Effector memory CD8-positive, alpha-beta T cell (primary cell): ENCODE measurements at places on chromosomes 2 and 18.
A peak's percentile ranks its signal among the peaks of the same experiment; 100 is the strongest.

- no peak for DNase-seq
Observed at GRCh38 chr2:15303874-15304273, 257.3 kb downstream of the NBAS start.

- DNase-seq, result no peak
Observed at GRCh38 chr2:236572482-236572881, 2.9 kb downstream of the ACKR3 start.

DNA sequence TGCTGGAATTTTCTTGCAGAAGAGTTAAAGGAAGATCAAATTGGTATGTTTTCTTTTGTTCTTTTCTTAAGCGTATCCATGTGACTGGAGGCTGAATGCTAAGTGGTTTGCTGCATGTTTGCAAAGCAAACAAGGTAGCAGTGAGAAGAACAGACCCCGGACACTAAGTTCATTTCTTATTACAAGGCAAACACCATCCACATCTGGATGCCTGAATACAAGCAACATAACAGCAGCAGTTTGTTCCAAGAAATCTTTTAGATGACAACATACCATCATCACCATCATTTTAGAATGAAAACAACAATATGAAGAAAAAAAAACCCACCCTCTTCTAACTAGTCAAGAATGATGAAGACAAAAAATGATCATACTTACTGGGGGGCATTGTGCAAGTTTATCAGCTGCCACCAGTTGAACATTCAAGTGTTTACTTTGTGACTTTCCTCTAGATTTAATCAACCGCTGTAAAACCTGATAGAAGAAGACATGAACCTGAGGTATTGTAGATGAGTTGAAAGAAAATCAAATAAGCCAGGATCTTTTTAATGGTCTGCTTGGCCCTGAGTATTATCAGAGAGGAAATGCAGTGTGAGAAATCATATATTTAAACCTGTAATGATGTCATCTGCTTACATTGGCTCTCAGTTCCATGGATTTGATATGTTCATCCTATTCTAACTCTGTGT, 25.0 kb upstream of the ARL5A start:
- DNase-seq, result no peak

DNA sequence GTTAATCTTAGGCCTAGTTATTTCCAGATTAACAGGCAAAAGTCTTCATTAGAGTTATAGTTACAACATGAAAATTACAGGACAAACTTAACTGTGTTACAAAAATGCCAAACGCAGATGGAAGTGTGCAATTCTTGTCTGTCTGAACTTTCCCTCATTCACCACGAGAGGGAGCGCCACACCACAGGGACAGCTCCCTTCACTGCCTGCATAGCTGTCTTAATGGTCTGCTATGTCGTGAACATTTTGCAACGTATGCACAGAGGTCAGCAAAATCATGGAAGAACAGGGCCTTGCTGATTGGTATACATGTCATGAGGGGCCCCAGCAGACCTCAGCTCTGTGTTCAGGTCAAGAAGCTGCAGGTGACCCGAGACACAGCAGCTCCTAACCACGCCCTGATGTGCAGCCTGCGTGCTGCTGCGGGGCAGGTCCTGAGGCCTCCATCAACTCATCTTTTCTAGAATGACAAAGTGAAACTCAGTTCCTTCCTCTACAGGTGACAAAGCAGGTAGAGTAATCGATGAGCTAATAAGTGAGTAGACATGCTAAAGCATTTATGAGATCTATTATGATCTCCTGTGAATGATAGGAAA, 78.8 kb upstream of the ATP8B1 start:
- DNase-seq, result peak; percentile 8

GRCh38 chr2:17604050-17604449, 63.6 kb downstream of the VSNL1 start:
- DNase-seq, result no peak

- DNase-seq, result peak; percentile 72
Observed at GRCh38 chr18:80147418-80148325, 38.6 kb downstream of the ADNP2 start.

DNA sequence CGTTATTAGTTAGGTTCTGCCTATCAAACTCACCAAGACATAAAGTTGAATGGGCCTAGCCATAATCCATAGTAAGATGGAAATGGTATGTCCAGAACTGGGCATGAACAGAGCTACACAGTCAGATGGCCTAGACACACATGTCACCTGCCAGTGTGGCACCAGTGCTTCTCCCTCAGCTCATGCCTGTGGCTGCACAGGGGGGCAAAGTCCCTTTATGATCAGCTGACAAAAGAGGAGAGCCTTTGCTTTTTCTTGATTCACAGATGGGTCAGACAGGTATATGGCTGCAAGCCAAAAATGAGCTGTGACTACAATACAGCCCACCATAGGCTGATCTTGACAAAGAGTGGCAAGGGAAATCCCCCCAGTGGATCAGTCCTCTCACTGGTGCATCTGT, 28.3 kb upstream of the STARD7 start:
- no peak for DNase-seq

DNA sequence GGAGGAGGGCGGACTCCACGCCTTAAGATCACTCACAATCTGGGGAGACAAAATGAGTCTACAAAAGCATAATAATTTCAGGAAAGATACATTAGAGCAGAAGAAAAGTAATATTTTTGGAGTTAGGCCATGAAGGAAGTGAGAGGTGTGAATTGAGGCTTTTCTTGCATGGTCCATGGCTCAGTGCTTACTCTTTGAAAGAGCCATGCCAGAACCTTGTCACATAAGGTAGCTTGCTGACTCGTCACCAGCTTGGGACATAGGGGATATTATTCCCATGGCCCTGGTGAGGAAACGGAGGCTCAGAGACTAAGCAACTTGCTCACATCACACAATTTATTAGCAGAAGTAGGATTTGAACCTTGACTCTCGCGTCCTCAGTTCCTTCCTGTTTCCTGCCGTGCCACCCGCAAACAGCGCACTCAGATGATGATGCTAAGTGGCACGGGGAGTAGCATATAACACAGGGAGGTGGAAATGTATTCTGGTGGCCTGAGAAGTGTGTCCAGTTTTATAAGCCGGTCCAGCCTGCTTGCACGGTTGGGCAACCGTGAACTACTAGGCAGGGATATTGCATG, 312.2 kb upstream of the EPAS1 start:
- DNase-seq, result no peak

DNA sequence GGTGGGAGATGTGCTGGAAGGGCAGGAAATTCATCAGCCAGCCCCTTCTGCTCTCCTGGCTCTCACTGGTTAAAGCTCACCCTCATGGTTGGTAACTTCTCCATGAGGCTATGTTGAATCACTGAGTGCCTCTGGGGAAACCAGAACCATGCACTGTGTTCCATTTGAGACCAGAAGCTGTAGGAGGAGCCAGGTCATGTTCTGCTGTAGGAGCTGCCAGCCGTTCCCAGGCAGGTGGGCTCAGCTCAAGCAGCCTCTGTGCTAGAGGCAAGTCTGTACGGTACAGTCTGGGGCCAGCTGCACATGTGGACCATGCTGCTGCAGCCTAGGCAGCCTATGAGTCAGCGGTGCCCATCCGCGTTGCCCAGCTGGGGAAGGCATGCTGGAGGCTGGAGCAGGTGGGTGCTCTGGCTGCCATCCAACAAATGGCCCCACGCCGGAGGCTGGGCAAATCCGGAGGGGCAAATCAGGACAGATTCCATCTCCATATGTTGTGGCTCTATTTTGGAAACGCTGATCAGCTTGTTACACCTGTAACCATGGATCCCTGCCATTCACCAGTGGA, 22.0 kb upstream of the KCNF1 start:
- DNase-seq, result no peak

DNA sequence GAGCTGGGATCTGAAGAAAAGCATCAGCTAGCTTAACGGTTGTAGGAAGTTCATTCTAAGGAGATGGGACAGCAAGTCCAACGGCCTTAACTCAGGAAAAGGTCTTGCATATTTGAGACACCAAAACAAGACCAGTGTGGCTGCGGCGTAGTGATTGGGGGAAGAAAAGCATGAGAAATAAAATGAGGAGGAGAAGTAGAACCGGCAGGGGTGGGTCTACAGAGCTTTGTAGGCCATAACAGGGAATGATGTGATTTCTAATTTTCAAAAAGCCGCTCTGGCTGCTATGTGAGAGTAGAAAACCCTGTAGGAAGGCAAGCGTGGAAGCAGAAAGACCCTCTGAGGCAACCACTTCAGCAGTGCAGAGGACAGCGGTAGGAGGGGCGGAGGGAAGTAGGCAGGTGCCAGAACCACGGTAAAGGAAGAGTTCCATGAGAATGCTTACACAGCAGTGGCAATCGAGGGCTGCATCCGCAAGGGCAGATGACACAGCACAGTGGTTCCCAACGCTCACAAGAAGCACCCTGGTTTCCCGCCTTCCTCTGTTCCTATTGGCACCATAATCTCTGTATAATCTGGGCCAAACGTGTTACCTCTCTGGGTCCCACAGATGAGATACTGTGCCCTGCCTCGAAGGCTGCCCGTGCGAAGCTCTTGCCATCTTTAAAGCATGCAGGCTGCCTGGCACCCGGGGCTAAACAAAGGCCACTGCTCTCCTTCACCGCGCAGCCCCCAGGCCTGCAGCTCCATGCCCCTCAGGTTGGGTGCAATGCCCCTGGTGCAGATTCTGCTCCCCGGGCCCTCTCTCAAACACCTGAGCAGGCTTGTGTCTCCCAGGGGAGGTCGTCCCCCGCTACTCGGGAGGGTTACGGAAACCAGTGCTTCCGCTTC, 795 bp downstream of the ANKRD39 start:
- no peak for DNase-seq

DNA sequence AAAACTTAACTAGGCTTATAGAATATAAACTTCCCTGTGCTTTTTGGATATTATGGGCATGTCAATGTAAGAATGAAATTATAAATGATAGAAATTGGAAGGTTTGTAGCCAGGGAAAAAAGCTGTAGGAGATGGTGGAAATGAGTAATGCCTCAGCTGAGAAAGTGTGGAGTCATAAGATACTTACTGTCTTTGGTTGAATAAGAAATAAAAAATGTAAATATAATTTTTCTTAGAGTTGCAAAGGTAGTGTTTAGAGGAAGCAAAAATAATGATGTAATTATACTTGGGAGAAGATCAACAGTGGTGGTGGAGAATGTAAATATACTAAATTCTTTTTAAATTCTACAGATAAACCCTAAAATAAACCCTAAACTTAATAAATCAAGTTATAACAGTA, 26.2 kb upstream of the RND3 start:
- DNase-seq, result no peak

DNA sequence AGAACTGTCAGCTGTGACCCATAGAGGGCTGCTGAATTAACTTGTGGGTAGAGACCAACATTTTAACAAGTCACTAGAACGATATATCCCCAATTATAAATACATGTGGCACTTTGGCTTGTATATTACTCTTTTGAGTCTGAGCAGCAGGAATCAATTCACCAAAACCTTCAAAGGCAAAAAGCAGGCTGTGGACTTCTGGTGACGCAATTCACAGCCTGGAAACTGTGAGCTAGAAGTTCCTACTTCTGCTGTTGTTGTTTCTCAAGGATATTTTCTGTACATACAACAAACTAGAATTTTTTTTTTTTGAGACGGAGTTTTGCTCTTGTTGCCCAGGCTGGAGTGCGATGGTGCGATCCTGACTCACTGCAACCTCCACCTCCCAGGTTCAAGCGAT, 37.3 kb downstream of the PTCD3 start:
- no peak for DNase-seq

GRCh38 chr18:55457028-55457427, 131.0 kb downstream of the TCF4 start:
- DNase-seq, result no peak

GRCh38 chr2:46471019-46471583, 8.3 kb upstream of the TMEM247 start:
- DNase-seq, result no peak

GRCh38 chr2:223601932-223602666, at the start of gene SCG2:
Gene SCG2 (minus strand): TSS chr2:223602361. CDS start chr2:223599282, 3,079 bp downstream.
- no peak for DNase-seq

DNA sequence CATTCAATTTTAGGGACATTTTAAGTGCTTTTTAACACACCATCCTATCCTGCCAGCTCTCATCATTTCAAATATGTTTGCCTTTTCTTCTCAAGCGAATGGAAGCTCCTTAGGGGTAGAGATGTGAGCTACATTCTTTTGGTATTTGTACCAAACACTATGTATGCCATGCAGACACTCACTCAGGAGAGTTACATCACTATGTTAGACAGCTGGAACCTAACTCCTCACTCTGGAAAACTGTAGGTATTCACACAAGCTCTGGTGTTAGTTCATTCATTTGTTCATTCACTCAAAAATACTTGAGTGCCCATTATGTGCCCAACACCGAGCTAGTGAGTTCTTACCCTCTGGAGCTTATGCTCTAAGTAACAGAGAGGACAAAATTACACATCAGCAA, 26.4 kb upstream of the RNU4ATAC start:
- no peak for DNase-seq

DNA sequence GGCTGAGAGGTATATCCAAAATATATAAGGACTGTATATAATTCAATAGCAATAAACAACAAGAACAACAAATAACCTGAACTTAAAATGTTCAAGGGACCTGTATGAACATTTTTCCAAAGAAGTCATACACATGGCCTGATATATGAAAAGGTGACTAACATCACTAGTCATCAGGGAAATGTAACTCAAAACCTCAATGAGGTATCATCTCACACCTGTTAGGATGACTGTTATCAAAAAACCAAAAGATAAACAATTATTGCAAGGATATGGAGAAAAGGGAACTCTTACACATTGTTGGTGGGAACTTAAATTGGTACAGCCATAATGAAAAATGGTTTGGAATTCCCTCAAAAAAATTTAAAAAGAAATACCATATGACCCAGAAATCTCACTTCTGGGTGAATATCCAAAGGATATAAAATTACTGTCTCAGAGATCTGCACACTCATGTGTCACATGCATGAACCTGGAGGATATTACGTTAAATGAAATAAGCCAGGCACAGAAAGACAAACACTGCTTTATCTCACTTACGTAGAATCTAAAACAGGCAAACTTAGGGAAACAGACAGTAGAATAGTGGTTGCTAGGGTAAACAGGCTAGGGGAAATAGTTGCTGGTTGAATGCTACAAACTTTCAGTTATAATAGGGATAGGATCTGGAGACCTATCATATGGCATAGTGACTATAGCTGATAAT, 334.5 kb upstream of the MMADHC start:
- no peak for DNase-seq

DNA sequence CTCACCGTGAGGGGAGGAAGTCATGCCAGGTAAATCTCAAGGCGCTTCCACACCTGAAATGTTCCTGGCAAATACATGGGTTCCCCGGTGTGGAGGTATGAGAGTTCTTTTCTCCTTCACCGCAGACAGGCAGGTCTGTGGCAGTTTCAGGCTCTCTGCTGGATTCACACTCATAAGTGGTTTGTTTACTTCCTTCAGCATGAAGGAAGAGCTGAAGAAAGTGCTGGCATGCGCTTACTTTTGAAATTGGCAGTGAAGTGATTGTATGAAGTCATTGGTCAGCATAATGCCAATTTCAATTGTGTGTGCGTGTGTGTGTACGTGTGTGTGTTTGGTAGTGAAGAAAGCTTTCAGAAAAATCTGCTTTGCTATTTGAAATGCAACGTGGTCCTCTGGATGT, 43.4 kb downstream of the RNF144A start:
- no peak for DNase-seq

GRCh38 chr2:133286326-133286922, 281.8 kb downstream of the NCKAP5 start:
- no peak for DNase-seq
